ENCODE measurements at places on chromosomes 7 and 10.

GRCh38 chr10:119051775-119052174 lies 22.3 kb downstream of the NANOS1 start:
- no peak for DNase-seq

DNA sequence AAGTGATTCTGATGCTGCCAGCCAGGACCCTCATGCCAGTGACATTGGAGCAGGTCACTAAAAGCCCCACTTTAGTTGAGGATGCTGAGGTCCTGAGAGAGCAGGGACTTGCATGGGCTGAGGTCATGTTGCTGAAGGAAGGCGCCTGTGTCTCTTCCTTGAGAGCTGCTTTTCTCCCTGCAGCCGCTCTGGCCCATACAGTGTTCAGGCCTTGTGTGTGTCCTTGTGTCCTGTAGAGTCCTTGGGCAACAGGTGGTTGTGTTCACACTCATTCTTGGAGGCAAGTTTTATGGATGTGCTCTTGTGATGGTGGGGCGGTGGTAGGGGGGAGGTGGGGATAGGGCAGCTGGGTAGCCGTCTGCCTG lies 33.3 kb downstream of the TSPAN14 start:
- DNase-seq: no peak

- DNase-seq: no peak
Observed at GRCh38 chr7:157494506-157495176, 157.8 kb downstream of the DNAJB6 start.

GRCh38 chr10:48632166-48632565 lies 27.3 kb upstream of the ARHGAP22 start:
- DNase-seq: no peak

DNA sequence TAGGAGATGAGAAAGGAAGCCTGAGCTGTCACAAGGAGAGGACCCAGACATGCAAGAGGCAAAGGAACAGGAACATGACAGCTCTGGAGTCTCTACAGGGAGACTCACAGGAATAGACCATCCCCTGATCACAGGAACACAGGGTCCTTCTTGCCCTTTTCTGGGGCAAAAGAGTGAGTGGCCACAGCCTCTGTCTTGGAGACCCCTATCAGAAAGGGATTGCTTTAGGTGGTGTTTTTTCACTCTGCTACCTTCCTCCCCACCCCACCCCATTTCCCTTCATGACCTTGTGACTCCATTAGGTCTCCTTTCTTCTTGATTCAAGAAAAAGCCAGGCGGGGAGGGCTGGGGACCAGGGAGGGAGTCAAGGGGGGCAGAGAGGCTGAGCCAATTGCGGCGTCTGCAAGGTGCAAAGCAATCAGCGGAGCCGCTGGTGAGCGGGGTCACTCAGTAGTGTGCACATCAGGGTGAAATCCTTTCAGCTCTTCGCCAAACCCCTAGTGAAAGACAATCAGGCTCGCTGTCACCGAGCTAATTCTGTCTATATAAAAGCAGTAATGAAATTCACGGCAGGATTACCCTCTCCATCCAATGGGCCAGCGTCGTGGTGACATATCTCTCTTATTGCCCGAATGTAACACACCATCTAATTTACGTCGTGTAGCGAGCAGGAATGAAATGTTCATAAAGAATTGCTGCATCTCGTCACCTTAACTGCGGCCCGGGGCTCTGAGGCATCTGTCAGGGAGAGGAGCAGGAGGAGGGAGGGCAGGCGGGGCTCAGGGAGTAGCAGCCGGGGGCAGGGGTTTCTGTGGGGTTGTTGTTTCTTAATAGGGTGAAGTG lies 31.5 kb upstream of the BTRC start:
- DNase-seq: no peak
